HTR-8/SVneo (cell line): ENCODE measurements at places on chromosomes 1 and 21.

DNA sequence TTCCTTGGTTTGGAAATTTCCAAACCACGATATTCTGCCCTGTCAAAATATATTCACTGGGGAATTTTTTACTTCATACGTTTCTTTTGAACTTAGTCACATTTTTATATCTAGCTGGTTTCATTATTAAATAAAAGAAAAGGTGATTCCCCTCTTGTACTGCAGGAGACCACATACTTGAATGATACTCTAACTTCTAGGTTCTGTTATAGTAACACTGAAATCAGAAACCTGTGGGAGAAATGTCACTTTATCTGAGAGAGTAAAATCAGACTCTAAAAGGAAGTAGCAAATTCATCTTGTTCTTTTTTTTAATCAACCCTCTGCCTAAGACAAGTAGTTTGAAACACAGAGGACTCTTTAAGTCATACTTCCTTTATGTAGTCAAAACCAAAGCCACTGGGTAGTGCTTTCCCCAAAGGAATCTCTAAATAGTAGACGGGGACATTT is 34.4 kb downstream of the MRPL39 start:
- no peak for DNase-seq

- no peak for DNase-seq
Measured at GRCh38 chr1:47755101-47755990, 241.8 kb downstream of the TRABD2B start.

GRCh38 chr21:27498025-27498424 is 531.1 kb upstream of the ADAMTS5 start:
- DNase-seq, result no peak

DNA sequence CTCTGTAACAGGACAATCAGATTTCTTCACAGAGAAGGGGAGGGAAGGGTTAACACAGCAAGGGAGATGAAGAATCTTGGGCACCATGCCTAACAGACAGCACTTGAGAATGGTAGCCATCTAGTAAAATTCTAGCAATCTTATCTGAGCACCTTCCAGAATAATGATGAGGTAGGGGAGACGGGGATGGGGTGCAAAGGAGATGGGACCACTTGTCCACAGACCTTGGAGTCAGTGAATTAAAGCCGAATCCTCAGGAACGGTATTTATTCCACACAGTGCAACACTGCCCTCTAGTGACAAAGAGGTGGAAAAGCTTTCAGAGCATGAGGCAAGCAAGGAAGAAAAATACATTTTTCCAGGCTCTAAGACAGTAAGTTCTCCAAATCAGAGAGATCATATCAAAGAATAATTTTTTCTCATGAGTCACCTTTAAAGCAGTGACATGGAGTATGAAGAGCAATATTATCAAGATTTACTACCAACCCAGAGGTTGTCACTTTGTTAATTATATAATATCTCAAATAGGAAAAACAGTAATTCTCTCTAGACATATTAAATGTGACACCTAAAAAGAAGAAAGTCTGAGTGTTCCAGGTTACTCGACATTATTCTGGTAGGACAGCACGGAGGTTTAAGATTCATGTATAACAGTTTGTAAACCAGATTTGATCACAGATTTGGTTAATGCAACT is 43.3 kb upstream of the LPAR3 start:
- DNase-seq, result peak; percentile 57

- no peak for DNase-seq
Measured at GRCh38 chr21:36888466-36888865, 78.0 kb downstream of the HLCS start.

GRCh38 chr1:153494976-153495535 is 34.6 kb upstream of the S100A7 start:
- DNase-seq, result peak; percentile 42

GRCh38 chr1:84776639-84777038 is 86.4 kb upstream of the SSX2IP start:
- DNase-seq, result no peak

GRCh38 chr1:35386959-35387358 is 118.5 kb downstream of the ZMYM4 start:
- no peak for DNase-seq

DNA sequence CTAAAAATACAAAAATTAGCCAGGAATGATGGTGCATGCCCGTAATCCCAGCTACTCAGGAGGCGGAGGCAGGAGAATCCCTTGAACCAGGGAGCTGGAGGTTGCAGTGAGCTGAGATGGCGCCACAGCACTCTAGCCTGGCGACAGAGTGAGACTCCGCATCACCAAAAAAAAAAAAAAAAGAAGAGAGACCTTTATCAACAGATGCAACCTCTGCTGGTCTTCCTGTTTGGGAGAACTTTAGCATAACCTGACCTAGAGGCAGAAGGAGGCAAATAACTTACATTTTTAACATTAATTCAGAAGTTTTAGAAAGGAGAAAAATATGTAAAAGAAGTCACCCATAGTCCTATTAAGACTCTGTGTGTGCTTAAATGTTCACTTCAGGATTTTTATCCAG is 32.4 kb downstream of the SLAMF1 start:
- DNase-seq, result no peak

DNA sequence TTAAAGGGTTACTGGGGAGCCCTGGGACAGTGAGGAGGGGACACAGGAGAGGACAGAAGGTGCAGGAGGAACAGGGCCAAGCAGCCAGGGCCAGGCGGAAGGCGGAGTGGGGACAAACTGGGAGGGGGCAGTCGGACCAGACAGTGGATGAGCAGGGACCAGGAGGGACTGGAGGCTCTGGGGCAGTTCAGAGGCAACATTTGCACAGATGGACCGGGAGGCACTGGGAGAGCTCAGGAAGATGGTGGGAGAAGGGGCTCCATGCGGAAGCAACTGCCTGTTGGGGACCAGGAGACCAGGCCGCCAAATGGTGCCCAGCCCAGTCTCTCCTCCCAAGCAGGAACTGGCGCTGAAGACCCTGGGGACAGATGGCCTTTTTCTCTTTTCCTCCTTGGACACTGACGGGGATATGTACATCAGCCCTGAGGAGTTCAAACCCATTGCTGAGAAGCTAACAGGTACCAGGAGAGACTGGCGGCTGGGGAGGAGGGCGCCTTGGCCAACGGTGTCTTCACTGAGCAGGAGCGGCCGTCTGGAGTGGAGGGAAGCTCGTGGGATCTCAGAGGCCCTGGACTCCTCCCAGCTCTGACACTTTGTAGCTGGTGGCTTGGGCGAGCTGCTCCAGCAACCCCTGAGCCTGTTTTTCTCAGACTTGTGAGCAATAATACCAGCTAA is 847 bp downstream of the SELENON start:
- DNase-seq, result no peak

DNA sequence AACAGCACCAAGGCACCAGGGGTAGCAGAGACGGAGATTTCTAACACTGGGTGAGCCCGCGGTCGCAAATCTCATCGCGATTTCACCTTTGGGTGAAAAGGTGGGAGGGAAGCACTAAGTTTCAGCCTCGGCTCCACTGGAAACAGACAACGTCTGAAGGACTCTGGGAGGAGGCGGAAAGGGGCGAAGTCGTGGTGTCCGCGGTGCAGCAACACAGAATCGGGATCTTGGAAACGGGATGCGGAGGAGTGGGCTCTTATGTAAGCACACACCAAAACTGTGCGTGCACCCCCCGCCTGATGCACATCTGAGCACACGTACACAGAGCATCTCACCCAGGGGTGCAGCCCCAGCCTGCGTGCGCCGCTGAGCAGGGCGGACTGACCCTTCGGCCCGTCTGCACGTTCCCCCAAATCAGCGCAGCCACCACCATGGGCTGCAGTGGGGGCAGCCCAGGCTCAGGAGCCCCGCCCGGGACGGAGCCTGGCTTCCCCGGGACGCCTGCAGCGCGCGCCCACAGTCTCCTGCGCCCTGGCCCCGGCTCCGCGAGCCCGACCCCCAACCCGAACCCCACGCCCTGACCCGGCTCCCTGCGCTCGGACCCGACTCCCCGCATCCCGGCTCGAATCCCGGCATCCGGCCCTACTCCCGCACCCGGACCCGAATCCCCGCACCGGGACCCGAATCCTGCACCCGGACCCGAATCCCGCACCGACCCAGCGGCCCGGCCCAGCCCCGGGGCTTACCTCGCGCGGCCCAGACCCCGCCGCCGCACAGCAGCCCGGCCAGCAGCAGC is 670 bp downstream of the CLSTN1 start:
- DNase-seq, result no peak

- no peak for DNase-seq
Measured at GRCh38 chr21:17428980-17429379, 83.9 kb upstream of the CXADR start.

DNA sequence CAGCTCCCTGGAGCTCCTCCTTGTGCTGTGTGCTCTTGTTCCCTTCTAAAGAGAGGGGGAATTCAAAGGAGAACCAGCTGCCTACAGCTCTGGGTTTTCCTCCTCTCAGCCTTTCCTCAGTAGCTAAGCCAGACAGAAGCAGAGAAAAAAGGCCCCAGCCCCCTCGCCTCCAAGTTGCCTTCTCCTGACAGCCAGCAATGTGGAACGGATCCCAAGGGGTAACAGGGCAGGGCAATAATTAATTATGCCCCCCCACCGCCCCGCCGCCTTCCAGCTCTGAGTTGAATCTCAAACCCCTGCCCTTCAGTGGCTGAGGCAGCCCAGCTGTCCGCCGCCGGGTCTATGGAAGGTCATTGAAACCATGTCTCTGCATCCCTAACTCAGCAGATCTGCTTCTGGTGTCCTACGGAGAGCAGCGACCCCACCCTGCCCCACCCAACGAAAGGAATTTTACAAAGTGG is 69.0 kb upstream of the GOLT1A start:
- no peak for DNase-seq

DNA sequence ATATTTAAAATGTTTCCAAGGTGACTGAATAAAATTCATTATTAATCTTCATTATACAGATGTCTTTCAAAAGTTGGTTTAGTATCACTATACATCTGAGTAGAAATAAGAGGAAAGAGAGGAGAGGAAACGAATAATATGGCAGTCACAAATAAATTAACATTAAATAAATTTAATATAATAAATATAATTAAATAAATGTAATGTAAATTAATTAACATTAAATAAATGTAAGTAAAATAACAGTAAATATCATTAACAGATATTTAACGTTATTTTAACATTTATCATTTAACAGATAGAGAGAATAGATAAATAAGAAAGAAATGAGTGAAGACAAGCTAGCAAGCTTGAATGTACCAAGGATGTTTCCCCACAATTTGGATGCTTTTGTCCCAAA is 592.7 kb downstream of the NEGR1 start:
- no peak for DNase-seq
